ENCODE measurements at places on chromosomes 5 and 9. TPM values are rescaled to one million over a fixed set of nuclear protein-coding genes. Genes with fewer than 3 reads are reported as not detected.

GADD45G gene
- 1.8 TPM for polyA plus RNA-seq

ATOSB gene
- polyA plus RNA-seq: 11.8 TPM

FREM1 gene
- polyA plus RNA-seq: 177 TPM

TMEM252 gene
- polyA plus RNA-seq: 8.5 TPM

IGFBPL1 gene
- 1.8 TPM for polyA plus RNA-seq

PCDHGA8 gene
- 0.29 TPM for polyA plus RNA-seq

PITX1 gene
- polyA plus RNA-seq: not detected

ADGRD2 gene
- polyA plus RNA-seq: not detected

F2RL2 gene
- 0.44 TPM for polyA plus RNA-seq

CCDC183 gene
- polyA plus RNA-seq: 2.9 TPM

TMC1 gene
- polyA plus RNA-seq: 0.94 TPM

CNTRL gene
- polyA plus RNA-seq: 27.2 TPM

DNA sequence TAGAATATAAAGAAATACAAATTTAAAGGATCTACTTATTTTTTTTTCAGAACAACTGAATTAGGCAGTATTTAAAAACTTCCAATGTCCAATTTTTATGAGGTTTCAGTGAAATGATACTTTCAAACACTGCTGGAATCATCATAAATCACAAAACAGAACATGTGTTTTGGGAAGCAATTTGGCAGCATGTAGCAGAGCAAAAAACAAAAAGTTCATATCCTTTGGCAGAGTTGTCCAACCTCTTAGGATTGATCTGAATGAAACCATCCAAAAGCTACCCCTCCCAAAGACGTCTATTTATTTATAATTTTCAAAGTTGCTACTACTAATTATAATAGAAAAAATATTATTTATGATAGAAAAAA lies 192.4 kb upstream of the PUM3 start:
- no peak for DNase-seq

GRCh38 chr9:127776195-127776923 lies 2.1 kb downstream of the SH2D3C start:
- DNase-seq: no peak

- DNase-seq: no peak
These were observed 57.5 kb upstream of the HTR1A start for GRCh38 chr5:64019746-64020145.

DNA sequence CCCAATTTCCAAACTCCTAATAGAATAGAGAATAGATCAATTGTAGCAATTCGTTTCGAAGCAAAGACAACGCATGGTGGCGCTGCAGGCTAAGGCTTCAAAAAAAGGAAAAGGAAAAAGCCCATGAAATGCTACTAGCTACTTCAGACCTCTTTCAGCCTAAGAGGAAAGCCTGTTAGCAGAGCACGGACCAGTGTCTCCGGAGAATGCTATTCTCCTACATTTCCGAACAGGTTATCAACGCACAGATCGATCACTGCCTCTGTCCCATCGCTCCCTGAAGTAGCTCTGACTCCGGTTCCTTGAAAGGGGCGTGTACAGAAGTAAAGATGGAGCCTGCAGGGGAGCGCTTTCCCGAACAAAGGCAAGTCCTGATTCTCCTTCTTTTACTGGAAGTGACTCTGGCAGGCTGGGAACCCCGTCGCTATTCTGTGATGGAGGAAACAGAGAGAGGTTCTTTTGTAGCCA lies at the start of gene PCDHB15:
Gene PCDHB15, plus strand, starts transcription at position 146 of the 468 bp plus-strand sequence. Its CDS starts 184 bp downstream, at position 330.
- no peak for DNase-seq

GRCh38 chr9:128026255-128026772 lies 40.8 kb downstream of the NAIF1 start:
- no peak for DNase-seq

- DNase-seq: no peak
These were observed 43.1 kb downstream of the MARCHF6 start for GRCh38 chr5:10396552-10396951.

- no peak for DNase-seq
These were observed 193.0 kb downstream of the RFX3 start for GRCh38 chr9:3332802-3333201.

DNA sequence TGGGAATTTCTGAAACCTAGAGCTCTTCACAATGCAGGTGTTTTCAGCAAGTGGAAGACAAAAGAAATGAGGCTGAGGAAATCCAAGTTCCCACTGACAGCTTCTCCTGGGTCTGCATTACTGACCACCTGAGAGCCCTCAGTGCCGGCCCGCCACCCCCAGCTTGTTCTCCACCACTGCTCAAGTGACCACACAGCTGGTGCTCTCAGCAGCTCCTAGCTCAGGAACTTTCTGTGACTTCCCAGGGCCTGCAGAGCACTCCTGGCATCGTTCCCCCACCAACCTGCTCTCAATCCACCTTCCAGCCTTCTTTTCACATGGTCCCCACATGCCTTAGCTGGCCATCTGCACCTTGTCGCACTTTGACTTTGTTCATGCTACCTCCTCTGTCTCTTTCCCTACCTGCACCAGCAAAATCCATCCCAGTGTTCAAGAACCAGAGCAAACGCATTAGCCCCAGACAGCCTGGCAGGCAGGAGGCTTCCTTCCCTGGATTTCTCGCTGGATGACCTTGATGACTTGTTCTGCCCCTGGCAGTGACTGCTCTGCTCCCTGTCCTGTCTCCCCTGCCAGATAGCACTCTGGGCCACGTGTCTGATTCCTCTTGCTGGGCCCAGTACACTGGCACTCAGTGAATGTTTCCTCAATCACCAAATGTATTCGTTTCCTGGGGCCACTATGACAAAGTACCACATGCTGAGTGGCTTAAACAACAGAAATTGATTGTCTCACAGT lies 35.1 kb upstream of the NANS start:
- no peak for DNase-seq

DNA sequence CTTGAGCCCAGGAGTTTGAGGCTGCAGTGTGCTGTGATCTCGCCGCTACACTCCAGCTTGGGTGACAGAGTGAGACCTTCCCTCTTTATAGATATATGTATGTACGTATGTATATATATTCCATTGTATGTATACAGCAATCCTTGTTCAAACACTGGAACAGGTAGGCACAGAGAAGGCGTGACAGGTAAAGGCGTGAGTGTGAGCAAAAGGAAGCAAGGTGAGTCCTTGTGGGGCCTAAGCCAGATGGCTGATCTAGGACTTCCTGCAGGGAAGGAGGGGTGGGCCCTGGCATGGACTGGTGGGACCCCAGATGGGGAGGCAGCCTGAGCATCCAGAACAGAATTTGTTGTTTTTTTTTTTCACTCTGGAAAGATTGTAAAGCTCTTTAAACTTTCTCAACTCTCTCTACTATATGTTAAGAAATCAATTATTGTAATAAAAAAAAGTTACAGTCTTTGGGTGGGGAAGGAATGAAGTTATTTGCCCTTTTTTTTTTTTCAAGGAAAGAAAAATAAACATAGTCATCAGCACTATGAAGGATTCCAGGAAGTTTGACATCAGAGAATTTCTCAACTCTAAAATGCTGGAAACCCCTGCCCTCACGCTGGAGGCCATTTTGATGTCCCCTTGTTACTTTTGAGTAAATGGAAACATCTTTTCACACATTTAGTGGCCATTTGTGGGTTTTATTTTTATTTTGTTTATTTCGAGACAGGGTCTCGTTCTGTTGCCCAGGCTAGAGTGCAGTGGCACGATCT lies 38.9 kb upstream of the STXBP1 start:
- DNase-seq: no peak

DNA sequence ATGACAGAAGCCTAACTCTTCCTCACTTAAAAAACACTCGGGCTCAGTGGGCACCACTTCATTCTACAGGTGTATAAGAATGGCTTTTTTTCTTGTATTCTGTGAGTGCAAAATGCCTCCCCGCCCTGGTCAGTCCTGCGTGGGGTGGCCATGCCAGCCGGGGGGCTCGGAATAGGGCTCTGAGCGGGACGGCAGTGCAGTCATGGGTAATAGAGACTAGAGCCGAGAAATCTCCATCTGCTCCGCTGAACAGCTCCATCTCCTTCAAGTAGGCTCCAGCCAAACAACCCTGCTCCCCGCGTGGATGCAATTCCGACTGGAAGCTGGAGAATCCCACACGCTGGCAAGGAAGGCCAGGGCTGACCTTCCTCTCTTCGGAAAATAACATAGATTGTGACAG lies 317.0 kb upstream of the IRX4 start:
- DNase-seq: no peak

DNA sequence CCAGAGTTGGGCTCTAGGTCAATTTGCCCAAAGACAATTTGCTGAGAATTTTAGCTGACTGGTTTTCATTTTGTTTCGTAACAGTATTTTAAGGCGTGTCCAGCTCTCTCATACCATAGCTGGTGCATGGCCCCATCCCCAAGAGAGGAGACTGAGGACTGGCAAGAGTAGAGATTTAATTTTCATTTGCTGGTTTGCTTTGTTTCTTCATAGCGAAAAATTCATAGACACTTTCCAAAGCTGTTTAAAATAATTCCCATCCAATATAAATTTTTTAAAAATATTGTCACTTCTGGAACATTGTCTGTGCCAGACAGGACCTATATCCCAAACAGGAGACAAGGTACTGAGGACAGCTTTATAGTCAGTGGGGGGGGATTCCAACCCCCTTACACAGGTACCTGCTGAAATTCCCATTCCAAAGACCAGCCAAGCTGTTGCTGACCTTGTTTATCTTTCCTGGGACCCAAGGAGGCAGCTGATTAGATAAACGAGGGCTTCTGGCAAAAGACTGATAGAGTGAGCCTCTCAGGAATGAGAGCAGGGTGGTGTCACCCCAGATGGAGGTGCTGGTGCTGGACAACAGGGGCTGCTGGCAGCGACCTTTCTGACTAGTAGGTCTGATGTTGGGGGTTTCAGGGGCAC lies 6.8 kb upstream of the ANGPTL2 start:
- DNase-seq: no peak

GRCh38 chr5:154038261-154038706 lies 426 bp downstream of the FAM114A2 start:
- DNase-seq: no peak

- DNase-seq: no peak
These were observed 4.6 kb upstream of the NEURL1B start for GRCh38 chr5:172636279-172637050.

GRCh38 chr5:142644640-142645361 lies 41.1 kb downstream of the FGF1 start:
- DNase-seq: no peak

DNA sequence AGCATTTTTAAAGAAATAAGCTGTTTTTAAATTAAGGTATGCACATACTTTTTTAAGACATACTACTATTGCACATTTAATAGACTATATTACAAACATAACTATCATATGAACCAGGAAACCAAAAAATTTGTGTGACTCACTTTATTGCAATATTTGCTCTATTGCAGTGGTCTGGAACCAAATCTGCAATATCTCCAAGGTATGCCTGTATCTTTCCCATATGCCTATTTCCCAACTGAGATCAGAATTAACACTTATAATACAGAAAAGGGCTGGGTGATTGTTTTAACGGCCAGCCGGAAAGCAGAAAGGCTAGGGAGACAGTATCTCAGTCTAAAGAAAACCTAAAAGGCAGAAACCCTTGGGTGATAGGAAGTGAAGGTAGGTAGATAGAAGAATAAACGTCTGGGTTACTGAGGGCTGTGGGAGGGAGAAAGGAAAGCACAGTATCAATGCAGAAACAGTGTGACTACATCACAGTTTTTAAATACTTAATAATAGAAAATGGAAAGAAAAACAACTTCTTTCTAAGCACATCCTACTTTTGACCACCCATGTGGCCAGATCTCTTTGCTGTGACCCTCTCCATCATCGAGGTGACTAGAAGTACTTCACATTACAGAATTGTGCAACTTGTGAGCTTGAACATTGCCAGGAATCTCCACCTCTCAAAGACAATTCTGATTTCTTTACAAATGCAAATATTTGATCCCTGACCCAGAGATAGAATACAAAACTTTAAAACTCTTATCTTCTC lies 126.4 kb downstream of the LPAR1 start:
- no peak for DNase-seq

GRCh38 chr5:158922263-158922592 lies 177.5 kb downstream of the EBF1 start:
- DNase-seq: no peak

GRCh38 chr9:6384732-6385131 lies 28.3 kb upstream of the UHRF2 start:
- DNase-seq: no peak

- no peak for DNase-seq
These were observed 30.2 kb downstream of the SLC6A3 start for GRCh38 chr5:1415059-1415425.

GRCh38 chr9:125360601-125361000 lies 99.0 kb downstream of the GAPVD1 start:
- no peak for DNase-seq
